Esophagus (tissue), 2 donors: ENCODE measurements at places on chromosomes 16 and 17. TPM values are rescaled to one million over a fixed set of nuclear protein-coding genes. Genes with fewer than 3 reads are reported as not detected.

The CDYL2 gene
- polyA plus RNA-seq = 0.39 TPM

The DLG4 gene
- 11.8 TPM for polyA plus RNA-seq

The SMIM36 gene
- polyA plus RNA-seq = not detected

The C17orf50 gene
- polyA plus RNA-seq = not detected

The GUCY2D gene
- 0.19 TPM for polyA plus RNA-seq

The EVI2B gene
- polyA plus RNA-seq = 1.8 TPM

The MBTPS1 gene
- 25.6 TPM for polyA plus RNA-seq

The MLST8 gene
- polyA plus RNA-seq = 38.3 TPM

The SOST gene
- polyA plus RNA-seq = not detected

The TOP2A gene
- polyA plus RNA-seq = 56.0 TPM

The TMEM114 gene
- not detected for polyA plus RNA-seq

The CACNG1 gene
- not detected for polyA plus RNA-seq

The VASN gene
- 25.5 TPM for polyA plus RNA-seq

The CHST4 gene
- 0.01 TPM for polyA plus RNA-seq

The NTN1 gene
- polyA plus RNA-seq = 12.3 TPM

The SLC35G6 gene
- polyA plus RNA-seq = 0.01 TPM

The SLC13A2 gene
- 0.02 TPM for polyA plus RNA-seq

The CD68 gene
- polyA plus RNA-seq = 30.5 TPM

The SP6 gene
- polyA plus RNA-seq = 6.1 TPM

The CD7 gene
- polyA plus RNA-seq = 2.6 TPM

The CALB2 gene
- polyA plus RNA-seq = 6.3 TPM

The ZNF469 gene
- polyA plus RNA-seq = 0.06 TPM

The GP1BA gene
- polyA plus RNA-seq = 0.02 TPM
